Stimulated activated CD4-positive, alpha-beta T cell treated with anti-CD3 and anti-CD28 coated beads, Interleukin-1b, Interleukin-23, amount 100 ng/mL, for 1 hour (primary cell): ENCODE measurements at places on chromosomes 5 and 9.

- DNase-seq: no peak
Observed at GRCh38 chr9:133731876-133732638, 6.1 kb downstream of the SARDH start.

DNA sequence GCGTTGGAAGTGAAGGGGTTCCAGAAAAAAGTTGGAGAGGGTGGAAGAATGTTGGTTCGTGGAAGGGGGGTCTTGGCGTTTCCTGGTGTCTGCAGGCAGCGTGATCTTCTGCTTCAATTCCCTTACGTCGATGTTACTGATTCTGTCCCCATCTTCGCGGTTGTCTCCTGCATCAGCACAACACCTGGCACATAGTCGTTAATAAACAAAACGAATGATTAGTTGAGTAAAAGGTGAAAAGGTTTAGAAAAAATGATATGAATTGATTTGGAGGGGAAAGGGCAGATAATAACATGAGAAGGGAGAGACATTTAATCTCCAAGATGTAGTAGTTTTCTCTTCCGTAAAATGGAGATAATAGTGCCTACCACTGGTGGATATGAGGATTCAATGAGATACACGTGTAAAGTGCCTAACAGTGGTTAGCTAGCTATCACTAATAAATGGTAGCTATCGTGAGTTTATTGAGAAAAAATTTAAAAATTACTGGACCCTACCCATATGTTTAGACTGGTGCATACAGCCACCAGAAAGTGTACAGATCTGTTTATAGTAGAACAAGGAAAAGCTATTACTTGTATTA, 556 bp downstream of the MTREX start:
- no peak for DNase-seq

- no peak for DNase-seq
Observed at GRCh38 chr9:133470427-133470924, 8.4 kb downstream of the SLC2A6 start.

DNA sequence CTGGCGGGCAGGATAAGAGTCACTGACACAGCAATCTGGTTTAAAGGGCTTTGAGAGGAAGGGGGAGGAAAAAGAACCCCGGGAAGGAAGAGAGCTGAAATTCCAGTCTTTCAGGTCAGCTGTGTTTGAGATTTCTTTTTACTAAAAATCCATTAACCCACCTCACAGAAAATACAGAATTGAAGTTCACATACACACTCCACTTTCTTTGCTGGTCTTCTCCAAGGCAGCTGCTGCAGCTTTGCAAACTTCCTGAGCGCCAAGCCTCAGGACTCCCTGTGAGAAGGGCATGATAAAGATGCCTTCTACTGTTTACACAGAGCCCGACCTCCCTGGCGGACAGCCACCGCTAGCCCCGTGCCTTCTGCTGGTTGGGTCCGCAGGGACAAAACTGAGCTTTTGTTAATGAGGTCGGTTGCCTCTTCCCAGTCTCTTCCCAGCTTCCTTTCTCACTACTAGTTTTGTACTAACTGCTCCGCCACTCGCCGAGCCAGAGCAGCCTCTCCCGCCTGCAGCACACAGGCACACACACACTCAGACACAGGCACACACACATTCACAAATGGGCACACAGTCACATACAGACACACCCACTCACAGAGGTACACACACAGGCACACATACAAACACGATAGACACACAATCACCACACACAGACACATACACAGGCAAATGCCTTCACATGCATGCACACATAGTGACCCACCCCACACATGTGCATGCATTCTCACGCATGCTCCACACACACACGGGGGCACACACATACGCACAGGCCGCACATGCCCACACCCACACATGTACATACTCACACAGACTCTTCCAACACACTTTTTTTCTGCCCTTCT, at the start of gene FREM1:
Gene FREM1, minus strand, starts transcription at position 468 of the 845 bp plus-strand sequence. CDS start 41,451 bp downstream, outside the sequence.
- no peak for DNase-seq

DNA sequence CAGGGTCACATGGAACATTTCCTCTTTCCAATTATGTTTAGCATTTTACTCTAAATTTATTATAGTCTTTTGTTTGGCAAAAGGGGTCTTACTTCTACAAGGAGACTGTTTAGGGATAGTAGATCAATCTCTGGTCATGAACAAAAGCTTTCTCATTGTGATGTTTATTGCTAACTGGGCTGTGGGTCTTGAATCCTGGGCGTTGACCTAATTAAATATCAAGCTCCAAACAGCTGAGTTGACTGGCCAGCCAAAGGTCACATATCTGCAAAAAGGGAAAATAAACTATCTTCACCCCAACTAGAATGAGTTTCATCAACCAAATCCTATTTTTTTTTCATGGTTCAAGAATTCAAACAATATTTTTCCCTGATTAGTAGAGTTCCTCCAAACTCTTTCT, 245.4 kb upstream of the TUT7 start:
- no peak for DNase-seq

DNA sequence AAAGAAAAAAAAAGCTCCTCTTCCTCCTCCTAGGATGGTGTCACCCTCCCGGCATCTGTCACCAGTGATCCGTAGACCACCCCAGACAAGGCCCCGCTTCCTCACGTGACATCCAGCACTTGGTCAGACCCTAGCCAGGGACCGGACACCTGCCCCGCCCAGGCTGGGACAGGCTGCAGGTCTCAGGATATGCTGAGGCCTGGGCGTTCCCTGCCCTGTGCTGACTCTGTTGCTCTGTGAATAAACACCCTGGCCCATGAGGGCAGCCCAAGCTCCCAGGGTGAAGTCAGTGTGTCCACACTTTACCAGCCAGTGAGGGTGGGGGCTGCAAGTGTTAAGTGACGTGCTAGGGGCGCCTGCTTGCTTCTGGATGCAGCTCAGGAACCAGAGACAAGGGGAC, 5.6 kb downstream of the EDF1 start:
- DNase-seq: no peak

DNA sequence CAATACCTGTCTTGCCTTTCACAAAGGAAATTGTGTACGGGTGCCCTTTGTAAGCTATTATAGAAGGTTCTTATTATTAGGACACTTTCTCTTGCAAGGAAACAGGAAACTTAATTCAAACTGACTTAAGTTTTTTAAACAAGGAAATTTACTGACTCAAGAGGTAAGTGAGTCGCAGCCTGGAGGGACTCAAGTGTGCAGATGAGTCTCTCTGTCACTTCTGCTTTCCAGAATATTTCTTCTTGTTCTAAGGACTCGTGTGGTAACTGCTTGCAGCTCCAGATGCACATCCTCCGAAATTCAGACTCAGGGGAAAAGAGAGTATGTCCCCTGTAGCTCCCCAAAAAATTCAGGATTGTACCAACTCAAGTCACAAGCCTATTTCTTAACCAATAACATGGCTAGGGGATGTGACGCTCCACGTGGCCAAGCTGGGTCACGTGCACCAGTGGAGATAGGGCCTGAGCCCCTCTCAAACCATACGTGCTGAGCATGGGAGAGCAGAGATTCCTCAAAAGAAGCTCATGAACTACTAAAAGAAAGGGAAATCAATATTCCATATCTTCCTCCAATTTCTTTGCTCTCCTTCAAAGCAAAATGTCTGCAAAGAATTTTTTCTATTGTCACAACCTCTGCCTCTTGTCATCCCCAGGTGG, 49.2 kb upstream of the ERCC6L2 start:
- no peak for DNase-seq

GRCh38 chr9:108033976-108034964, 544.7 kb upstream of the KLF4 start:
- DNase-seq: no peak
